ENCODE measurements at places on chromosomes 2 and 18.

GRCh38 chr18:55651236-55651635 is 63.2 kb upstream of the TCF4 start:
- no peak for DNase-seq

DNA sequence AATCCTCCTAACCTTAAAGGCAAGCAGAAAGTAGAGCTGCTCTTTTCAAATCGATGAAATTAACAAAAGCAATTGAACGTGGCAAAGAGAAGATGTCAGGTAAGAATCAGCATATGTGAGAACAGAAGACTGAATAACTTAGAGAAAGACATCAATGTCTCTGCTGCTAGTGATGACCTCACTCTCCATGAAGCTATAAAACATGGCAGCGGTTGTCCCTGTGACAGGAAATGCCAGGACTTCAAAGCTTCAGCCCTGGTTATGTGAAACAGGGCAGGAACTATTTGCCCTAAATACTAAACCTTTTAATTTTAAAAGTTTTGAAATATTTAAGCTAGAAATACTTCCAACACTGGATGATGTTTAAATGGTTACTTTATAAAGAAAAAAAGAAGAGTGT is 383.7 kb downstream of the XIRP2 start:
- no peak for DNase-seq

DNA sequence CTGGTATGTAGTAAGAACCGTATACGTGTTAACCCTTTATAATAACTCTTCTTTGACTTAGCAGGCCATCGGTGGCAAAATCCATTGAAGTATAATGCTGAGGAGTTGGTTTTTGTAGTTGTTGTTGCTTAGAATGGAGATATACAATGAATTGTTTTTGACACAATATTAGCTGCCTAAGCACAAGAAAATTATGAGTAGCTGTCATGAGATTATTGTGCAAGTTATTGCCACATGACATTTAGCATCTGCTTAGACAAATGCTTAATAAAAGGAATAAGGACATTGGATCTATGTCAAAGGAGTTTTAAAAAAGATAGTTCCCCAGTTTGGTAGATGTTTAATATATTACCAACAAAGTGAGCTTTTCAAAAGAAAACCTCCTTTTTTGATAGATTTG is 59.9 kb downstream of the ABCB11 start:
- DNase-seq = no peak

GRCh38 chr18:23148382-23148781 is 13.1 kb downstream of the CABLES1 start:
- DNase-seq = no peak

- peak; percentile 58 for DNase-seq
These were observed 59.9 kb upstream of the PID1 start for GRCh38 chr2:229330952-229331351.

DNA sequence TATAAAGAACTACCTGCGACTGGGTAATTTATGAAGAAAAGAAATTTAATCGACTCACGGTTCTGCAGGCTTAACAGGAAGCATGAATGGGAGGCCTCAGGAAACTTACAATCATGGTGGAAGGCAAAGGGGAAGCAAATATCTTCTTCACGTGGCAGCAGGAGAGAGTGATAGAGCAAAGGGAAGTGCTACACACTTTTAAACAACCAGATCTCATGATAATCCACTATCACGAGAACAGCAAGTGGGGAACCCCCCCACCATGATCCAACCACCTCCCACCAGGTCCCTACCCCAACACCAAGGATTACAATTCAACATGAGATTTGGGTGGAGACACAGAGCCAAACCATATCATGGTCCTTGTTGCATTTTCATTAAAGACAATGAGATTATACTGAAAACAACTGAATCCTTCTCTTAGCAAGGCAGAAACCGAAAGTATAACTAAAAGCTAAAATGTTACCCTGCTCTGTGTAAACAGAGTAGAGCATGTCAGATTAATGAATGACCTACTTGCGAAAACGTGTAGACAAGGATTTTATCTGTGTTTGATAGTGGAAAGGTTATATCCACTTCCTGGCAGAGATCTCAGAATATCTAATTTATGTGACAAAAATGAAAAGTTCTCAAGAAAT is 60.1 kb upstream of the RBBP8 start:
- peak; percentile 1 for DNase-seq

DNA sequence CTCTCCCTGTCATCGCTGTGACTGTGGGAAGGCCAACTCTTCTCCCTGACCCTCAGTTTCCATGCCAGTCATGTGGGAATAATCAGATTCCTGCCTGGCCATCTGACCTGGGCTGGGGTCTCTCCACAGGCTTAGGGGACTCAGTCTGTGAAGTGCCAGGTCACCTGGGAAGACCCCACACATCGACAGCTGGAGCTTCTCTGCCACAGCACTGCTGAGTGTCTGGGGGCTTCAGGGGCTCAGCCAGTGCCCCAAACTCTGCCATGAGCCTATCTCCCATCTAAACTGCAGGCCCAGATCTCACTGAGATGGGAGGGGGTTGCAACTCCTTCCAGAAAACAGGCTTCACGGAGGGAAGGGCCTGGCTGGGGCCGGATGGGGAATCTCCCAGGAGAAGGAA is 42.0 kb upstream of the OTOS start:
- no peak for DNase-seq

- no peak for DNase-seq
These were observed 4.3 kb downstream of the NLRC4 start for GRCh38 chr2:32260376-32260775.

- no peak for DNase-seq
These were observed 64.7 kb downstream of the FBXO15 start for GRCh38 chr18:74082742-74083556.

DNA sequence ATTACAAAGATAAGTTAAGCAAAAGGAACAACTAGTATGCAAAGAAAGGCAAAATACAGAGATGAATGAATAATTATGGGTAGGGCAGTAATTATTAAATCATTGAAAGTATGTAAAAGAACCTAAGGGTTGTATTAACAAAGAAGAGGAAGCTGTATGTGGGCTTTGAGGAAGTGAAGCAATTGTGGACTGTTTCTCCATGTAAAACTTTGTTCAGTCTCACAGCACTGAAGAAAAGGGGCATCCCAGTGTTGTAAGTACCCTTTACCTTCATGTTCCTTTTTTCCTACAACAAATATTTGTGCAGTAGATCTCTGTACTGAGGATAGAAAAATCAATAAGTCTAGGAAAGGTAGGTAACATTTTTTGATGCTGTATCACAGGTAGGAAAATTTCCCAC is 388.7 kb upstream of the NRP2 start:
- no peak for DNase-seq

DNA sequence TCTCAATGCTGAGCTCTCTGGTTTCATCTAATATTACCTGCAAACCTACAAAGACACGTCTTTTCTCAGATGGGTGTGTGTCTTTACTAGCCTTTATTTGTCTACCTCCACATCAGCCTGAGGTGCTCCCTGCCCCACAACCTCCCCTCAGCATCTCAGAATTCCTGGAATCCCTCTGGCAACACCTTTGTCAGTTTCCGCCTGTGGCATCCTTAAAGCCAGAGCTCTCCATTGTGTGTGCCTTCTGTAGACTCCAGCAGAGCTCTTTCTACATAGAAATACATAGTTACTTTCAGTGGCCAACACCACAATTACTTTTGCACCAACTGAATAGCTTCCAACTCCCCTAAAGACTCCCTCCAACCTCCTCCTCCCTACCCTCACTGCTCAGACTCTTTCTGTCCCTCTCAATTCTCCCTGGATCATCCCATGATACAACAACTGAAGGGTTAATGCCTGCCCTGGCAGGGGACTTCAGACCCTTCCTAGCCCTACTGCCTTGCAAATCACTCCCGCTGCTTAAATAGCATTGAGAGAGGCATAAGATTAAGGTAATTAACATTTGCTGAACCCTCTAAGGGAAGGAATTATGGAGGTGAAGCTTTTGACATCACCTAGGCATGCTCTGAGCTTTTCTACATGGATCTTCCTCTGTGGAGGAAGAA is 39.6 kb upstream of the RMDN2 start:
- DNase-seq = no peak

DNA sequence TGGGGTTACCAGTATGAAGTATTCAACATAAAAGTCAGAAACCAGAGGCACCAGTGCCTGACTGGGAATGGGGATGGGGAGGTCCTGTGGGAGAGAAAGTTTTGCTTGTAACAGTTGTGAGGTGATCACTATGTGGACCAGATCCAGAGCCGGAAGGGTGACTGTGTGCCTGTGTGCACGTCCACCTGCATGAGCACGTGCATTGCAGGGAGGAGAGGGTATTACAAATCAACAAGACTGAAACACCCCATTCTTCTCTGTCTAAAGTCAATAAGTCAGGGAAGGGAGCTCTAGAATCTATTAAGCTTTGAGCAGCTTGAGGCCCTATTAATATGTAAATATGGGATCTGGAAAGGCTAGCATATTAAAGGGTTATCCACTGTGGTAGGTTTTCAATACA is 241.0 kb upstream of the ACVR2A start:
- DNase-seq = no peak

DNA sequence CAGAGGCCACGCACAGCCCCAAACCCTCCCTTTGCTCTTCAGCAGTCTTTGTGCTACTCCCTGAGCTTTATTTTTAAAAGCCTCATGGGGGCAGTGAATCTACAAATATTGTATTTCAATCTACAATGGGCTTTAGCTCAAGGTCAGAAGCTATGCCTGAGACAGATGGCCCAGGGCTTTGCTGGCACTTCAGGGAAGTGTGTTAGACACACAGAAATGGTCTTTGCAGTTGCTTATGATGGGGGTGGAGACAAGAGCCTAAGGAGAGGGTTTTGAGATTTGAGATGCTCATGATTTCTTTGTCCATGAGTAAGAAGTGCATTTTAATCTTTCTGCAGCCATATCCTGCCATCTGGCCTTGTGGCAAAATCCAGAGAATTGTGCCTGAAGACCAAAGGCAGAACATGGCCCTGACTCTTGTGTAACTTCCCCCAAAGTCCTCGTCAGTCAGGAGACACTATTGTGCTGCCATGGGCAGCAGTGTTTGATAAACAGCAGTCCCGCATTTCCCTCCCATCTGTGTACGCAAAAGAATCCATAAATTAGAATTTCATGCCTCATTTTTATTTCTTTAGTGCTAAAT is 92.6 kb downstream of the VAPA start:
- peak; percentile 36 for DNase-seq

GRCh38 chr2:72971036-72971435 is 53.7 kb downstream of the EMX1 start:
- no peak for DNase-seq

- DNase-seq = no peak
These were observed 77.2 kb downstream of the NEURL3 start for GRCh38 chr2:96427917-96428316.

GRCh38 chr2:69390001-69390400 is 3.0 kb upstream of the GFPT1 start:
- DNase-seq = no peak

GRCh38 chr2:101152272-101153076 is 1.3 kb upstream of the TBC1D8 start:
- DNase-seq = peak; percentile 23

DNA sequence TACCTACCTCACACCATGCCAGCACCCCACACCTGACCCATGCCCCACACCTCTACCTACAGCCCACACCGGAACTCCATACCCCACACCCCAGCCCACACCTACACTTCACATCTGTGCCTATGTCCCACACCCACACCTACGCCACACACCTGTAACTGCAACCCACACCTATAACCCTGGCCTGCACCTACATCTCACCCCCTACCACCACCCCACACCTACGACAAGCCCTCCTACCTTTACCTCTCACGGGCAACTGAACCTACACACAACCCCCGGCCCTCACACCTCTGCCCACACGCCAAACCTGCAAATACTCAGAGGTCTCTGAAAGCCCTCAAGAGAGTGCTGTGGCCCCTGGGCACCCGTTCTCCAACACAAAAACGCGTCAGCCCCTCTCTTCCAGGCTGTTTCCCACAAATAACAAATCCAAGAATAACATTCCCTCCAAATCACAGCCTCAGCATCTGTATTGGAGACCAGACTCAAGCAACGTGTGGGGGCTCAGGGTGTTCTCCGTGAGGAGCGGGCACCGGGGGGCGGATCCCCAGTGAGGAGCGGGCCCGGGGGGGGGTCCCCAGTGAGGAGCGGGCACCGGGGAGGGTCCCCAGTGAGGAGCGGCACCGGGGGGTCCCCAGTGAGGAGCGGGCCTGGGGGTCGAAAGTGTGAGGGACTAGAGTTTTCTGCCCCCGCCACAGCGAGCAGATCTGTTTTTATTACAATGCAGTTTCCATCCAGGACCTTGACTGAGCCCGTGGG is 33.4 kb downstream of the SLC66A2 start:
- DNase-seq = no peak

GRCh38 chr18:31943878-31944816 is 1.2 kb upstream of the TRAPPC8 start:
- no peak for DNase-seq

DNA sequence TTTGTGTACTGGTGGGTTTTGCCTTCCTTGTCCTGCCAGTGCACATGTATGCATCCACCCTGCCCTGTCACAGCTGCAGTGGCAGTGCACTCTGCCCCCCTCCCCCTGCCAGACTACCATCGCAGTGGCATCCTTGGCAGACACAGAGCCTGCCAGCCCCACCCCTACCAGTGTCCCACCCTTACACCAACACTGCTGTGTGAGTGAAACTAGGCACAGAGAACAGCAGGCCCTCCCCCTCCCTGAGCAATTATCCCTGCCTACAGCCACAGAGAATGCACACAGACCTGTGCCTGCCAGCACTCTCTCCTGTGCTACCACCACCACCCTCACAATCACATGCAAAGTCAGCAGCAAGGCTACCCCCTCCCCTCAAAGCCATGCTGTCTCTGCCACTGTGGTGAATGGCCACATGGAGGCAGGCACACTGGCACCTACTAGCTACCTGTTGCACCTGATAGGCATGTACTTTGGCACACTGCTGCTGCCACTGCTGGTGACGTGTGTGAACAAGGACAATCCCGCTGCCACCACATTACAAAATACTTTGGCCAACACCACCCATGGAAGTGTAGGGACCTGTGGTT is 239.8 kb downstream of the CALCRL start:
- no peak for DNase-seq

GRCh38 chr2:127049927-127050802 is 56.8 kb downstream of the BIN1 start:
- DNase-seq = peak; percentile 51

- no peak for DNase-seq
These were observed 84.1 kb downstream of the ALPK2 start for GRCh38 chr18:58544616-58545337.

DNA sequence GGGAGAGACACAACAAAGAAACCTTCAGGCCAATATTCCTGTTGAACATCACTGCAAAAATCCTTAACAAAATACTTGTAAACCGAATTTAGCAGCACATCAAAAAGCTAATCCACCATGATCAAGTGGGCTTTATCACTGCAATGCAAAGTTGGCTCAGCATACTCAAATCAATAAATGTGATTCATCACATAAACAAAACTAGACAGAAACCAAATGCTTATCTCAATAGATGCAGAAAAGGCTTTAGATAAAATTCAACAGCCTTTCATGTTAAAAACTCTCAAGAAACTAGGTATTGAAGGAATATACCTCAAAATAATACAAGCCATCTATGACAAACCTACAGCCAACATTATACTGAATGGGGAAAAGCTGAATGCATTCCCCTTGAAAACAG is 20.6 kb downstream of the GTF2A1L start:
- DNase-seq = no peak

DNA sequence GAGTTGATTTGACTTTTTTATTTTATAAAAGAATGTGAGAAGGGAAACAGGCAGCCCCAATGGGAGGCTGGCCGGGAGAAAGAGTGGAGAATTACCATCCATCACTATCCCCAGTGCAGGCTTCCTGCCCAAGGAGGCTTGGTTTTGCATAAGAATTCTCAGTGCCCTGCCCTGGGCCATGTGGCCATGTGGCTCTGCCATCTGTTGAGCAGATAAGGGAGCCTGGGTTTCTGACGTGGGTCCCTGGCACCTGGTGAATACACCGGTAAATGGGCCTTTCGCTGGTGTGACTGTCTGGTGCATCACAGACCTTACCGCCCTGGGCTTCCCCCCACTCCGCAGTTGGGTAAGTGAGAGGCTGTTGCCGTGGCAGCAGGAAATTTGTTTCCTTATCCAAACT is 54.5 kb upstream of the TMEM163 start:
- DNase-seq = no peak

Data from CD4-positive, alpha-beta T cell treated with Interleukin-1 beta for 1 hour (primary cell).